ENCODE measurements at places on chromosomes 5 and 9.
A peak's percentile ranks its signal among the peaks of the same experiment; 100 is the strongest.

DNA sequence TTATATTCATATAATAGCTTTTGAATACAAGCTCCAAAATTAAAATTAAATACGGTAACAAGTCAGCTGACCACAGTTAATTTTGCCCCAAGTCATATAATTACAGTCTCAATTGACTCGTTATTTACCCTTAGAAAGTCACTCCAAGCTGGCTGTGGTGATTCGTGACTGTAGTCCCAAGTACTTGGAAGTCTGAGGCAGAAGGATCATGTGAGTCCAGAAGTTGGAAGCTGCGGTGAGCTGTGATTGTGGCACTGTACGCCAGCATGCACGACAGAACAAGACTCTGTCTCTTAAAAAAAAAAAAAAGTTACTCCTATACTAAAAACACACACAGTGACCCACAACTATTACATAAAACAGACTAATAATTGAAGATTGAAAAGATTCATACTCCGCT is 31.6 kb upstream of the DTWD2 start:
- DNase-seq: no peak

- DNase-seq: no peak
Observed at GRCh38 chr5:81530919-81531318, 137.0 kb upstream of the ACOT12 start.

- peak; percentile 26 for DNase-seq
Observed at GRCh38 chr9:113125386-113126035, 25.3 kb upstream of the SLC31A2 start.

GRCh38 chr5:1771149-1772065 is 28.2 kb downstream of the MRPL36 start:
- DNase-seq: no peak

- no peak for DNase-seq
Observed at GRCh38 chr9:101536351-101536750, 2.7 kb downstream of the RNF20 start.

DNA sequence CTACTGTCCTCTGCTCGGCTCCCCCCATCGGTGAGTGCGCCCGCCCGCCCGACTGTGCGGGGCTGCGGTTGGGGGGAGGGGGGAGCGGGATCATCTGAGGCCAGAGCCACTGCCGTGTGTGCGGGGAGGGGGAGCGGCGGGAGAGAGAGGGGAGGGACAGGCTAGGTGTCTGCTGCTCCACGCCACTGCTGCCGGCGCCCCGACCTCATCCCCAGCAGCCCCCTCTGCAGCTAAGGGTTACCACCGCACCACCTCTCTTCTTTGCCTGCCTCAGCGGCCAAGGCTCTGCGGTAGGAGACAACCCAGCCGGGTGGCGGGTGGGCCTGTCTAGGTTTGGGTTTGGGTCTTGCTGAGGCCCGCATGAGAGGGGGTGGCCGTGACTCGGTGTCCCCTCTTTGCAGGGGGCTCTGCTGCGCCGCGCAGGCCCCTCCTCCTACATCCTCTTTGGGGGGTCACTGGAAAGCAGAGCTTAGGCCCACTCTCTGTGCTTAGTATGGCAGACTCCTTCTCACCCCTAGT is 670 bp upstream of the PURA start:
- peak; percentile 44 for DNase-seq

GRCh38 chr9:74742792-74743730 is 144.7 kb downstream of the TRPM6 start:
- no peak for DNase-seq

GRCh38 chr5:39080597-39081204 is 6.5 kb upstream of the RICTOR start:
- peak; percentile 64 for DNase-seq

DNA sequence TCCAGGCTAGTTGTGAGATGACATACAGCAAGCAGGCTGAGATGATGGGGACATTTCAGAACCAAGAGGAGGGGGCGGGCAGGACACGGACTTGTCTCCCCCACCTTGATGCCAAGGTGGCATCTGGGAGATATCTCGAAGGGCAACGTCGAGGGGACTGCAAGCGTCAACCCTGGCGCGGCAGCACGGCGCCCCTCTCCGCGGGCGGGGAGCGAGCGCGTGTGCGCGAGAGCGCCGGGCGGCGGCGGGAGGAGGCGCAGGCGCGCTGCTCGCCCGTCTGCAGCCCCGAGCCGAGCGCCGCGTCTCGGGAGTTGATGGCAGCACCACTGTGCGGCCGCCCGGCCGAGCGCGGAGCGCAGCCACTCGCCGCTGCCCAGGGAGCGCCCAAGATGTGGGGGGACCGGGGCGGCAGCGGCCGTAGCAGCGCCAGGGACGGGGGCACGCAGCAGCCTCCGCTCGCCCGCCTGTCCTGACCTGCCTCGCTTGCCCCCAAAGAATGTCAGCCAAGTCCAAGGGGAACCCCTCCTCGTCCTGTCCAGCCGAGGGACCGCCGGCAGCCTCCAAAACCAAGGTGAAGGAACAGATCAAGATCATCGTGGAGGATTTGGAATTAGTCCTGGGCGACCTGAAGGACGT is at the start of gene PRR16:
Gene PRR16 (plus strand): TSS at position 310 of the 636 bp plus-strand sequence.
- no peak for DNase-seq

DNA sequence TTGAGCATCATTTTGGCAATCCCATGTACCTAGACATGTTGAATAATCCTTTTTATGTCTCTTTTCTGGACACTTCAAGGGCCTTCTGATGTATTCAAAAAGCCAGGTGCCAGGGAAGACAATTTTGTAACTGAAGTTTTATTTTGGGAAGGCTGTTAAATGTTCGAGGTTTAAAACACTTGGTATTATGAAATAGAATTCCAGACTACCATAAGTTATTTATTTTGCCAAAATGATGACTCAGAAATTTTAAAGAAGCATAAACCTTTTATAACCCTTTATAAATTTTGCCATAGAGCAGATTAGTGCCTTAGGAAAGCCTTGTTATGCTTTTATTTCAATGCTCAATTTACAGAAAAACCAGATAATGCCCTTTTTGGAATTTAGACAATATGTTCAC is 30.3 kb upstream of the UHRF2 start:
- no peak for DNase-seq

DNA sequence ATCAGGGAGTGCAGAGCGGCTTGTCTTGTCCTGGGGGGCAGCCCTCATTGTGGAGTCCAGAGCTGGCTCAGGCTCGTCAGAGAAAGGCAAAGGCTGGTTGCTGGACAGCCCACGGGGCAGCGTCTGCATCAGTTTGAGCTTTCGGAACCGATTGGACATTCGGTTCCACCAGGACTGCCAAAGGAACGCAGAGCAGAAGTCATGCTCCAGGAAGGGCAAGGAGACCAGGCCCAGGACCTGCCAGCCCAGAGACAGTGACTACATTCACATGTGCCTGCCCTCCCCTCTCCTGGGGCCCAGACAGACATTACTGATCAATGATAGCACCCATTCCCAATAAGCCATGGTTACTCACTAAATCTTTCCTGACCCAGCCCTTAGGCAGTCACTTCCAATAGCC is 18.1 kb downstream of the ANKS6 start:
- no peak for DNase-seq

DNA sequence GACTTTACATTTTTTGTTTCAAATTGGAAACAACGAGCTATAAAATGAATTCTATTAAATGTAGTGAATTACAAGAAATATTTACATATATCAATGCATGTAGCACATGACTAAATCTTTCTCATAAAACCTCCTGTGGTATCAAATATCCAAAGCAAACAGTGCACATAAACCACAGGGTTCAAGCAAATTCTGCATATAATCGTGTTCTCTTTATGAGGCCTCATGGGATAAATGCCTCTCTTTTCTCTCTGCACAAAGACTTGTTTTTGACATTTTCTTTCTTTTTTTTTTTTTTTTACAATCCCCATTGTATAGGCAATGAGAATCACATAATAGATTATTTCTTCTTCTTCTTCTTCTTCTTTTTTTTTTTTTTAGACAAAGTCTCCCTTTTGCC is 1117.2 kb upstream of the DMAC1 start:
- DNase-seq: no peak

DNA sequence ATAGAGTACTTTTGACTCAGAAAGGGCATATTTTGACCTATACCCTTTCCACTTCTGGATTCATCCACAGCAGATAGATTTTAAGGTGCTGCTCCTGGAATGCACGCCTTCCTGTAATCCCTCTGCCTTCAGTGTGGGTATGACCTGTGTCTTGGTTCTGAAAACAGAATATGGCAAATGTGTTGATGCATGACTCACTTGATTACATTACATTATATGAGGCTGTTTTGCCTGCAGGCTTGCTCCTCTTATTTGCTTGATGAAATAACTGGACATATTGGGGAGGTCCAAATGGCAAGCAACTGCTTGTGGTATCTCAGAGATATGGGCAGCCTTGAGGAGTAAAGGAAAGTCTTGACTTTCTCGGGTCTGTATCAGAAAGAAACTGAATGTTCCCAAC is 468.6 kb downstream of the CDH18 start:
- no peak for DNase-seq

DNA sequence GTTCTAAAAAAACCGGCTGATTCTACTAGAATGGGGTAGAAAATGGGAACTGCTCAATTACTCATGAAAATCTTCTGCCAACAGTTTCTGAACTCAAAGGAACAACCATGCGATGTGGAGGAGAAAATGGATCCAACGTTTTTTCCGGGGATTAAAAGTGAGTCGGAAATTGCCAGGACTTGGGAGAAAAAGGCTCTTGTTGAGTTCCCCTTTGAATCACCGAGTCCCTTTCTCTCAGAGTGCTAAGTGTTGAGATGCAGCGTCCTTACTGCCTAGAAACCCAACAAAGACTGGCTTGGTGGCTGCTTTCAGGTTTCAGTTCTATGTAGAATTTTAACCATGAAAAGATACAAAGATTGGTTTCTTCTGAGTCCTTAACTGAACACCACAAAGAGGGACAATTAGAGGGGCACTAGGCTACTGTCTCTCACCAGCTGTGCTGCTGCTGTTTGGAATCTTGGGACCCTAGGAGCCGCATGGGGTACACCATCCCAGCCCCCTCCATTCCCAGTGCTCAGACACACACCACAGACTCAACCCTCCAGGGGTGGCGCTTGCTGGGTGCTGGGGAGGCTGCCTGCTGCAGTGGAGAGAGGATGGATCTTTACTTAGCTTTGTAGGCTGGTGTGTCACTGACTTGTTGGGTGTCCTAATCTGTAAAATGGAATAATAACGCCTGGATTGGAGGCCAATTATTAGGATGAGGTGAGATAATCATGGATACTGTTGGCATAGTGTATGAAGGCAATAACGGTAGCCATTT is 21.5 kb upstream of the NEUROG1 start:
- DNase-seq: no peak

- no peak for DNase-seq
Observed at GRCh38 chr5:86679529-86679928, 61.8 kb downstream of the COX7C start.

- DNase-seq: no peak
Observed at GRCh38 chr5:6365977-6366590, 12.3 kb downstream of the MED10 start.

DNA sequence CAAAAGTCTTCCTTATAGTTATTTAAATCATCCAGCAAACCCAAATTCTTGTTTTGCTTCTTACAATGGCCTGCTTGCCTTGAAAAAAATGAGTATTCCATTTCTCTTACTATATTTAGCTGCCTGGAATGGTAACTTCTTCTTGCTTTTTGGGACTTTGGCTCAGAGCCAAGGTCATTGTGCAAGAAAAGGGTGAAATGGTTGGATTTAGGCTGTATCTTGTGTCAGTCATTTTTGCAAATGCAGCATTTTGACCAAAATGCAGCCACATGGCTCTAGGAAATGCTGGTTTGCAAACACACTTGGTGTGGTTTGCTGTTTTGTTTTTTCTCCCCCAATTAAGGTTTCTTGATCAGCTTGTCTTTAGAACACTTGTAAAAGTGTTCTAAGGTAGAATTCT is 133.3 kb upstream of the ELL2 start:
- no peak for DNase-seq

DNA sequence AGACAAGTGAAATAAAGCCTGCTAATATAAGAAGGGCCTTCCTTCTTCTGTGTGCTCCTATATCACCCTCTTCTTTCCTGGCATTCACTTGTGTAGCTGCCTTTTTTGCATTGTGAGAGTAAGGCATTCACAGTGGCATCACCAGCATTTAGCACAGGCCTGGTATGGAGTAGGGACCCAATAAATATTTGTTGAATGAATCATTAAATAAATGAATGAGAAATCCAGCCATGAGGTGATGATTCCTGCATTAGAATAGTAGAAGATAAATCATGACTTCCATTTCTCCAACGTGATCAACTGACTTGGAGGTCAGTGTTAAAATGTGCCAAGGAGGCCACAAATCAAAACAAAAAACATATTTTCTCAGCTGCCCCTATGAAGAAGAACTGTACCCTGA is 3.9 kb downstream of the PLPPR1 start:
- DNase-seq: no peak

- DNase-seq: no peak
Observed at GRCh38 chr5:2753452-2754420, 2.3 kb upstream of the IRX2 start.

DNA sequence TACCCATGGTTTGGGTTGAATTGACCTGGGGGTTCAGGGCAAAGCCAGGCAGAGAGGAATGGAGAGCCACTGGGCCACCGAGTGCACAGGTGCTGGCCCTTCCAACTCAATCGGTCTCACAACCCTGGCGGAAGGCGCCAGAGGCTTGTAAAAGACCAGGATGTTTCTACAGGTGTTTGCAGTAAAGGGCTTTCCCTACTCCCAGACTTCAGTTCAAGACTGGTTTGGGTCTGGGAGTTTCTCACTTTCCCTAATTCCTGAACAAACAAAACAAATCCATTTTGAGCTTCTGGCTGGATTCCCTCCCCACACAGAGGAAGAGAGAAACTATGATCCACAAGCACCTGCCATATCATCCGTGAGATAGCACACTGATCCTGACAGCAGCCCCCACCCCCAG is 125.2 kb upstream of the KLF4 start:
- DNase-seq: no peak

GRCh38 chr9:104482921-104483570 is 21.0 kb upstream of the OR13F1 start:
- DNase-seq: no peak

GRCh38 chr9:115106642-115107041 is 11.3 kb downstream of the TNC start:
- DNase-seq: no peak

- DNase-seq: peak; percentile 45
Observed at GRCh38 chr5:75052192-75053053, at the start of gene GCNT4. GCNT4 (minus strand) TSS chr5:75052558; CDS start chr5:75030037, 22,521 bp downstream.

DNA sequence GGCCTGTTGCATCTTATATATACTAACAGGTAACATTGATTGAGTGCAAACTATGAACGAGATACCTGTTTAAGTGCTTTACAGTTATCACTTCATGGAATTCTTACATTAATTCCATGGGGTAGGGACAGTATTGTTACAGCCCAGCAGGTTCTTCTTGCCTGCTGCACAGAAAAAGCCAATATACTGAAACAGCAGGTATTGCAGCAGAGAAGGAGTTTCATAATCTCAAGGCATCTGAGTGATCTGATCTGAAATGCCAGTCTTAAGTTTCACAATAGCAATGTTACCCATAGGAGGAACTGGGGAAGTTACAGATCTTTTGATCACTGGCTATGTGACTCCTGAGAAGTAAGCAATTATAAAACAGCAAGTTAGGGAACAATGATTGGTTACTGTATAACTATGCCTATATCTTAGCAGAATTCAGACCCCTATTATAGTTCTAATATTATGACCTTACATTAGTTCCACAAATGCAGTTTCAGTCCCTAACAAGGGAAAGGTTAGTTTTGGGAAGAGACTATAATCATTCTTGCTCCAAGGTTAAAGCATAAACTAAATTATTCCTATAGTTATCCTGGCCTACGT is 126.5 kb upstream of the BNC2 start:
- DNase-seq: no peak

Measured in CD4-positive, alpha-beta T cell treated with Interferon alpha-2 for 1 hour (primary cell).